NCI-H2107 (cell line): ENCODE measurements at places on chromosomes 13 and 19.

DNA sequence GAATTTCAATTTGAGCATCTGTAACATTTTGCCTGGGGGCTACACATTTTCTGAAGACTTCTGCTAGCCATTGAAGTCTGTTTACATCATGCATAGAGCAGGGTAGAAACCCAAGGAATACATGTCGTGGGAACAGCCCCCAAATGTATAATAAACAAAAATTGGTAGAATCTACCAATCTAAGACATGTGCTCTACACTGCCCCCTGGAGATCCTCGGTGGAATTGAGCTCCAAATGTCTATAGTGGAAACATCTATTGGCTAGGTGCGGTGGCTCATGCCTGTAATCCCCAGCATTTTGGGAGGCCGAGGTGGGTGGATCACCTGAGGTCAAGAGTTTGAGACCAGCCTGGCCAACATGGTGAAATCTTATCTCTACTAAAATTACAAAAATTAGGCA lies 57.3 kb downstream of the MBD3L2B start:
- DNase-seq, result no peak

- DNase-seq, result no peak
Observed at GRCh38 chr13:48879854-48880253, 95.9 kb upstream of the FNDC3A start.

- no peak for DNase-seq
Observed at GRCh38 chr13:20131057-20131832, 29.6 kb downstream of the GJA3 start.

- DNase-seq, result no peak
Observed at GRCh38 chr13:99042521-99043250, 64.8 kb upstream of the DOCK9 start.

DNA sequence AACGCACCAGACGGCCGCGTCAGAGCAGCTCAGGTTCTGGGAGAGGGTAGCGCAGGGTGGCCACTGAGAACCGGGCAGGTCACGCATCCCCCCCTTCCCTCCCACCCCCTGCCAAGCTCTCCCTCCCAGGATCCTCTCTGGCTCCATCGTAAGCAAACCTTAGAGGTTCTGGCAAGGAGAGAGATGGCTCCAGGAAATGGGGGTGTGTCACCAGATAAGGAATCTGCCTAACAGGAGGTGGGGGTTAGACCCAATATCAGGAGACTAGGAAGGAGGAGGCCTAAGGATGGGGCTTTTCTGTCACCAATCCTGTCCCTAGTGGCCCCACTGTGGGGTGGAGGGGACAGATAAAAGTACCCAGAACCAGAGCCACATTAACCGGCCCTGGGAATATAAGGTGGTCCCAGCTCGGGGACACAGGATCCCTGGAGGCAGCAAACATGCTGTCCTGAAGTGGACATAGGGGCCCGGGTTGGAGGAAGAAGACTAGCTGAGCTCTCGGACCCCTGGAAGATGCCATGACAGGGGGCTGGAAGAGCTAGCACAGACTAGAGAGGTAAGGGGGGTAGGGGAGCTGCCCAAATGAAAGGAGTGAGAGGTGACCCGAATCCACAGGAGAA lies 1.9 kb downstream of the PPP1R12C start:
- DNase-seq, result no peak

- no peak for DNase-seq
Observed at GRCh38 chr13:111061358-111062045, 53.6 kb upstream of the ARHGEF7 start.

DNA sequence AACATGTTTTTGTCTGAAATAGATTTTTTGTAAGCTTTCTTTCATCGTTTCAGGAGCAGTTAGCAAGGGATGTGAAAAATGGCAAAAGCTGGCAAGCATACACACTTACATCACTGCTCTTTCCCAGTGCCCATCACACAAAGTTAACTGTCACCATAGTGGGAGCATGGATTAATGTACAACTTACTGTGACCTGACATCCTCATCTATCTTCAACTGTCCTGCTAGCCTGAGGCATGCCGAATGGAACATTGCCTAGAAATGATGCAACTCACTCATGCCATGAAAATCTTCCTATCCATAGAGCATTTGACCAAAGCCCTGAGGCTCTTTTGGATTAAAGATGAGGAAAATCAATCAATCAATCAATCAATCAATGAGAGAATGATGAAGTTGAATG lies 491.7 kb upstream of the SLC10A2 start:
- DNase-seq, result no peak

GRCh38 chr19:369876-370275 lies 25.3 kb upstream of the MIER2 start:
- DNase-seq, result no peak

DNA sequence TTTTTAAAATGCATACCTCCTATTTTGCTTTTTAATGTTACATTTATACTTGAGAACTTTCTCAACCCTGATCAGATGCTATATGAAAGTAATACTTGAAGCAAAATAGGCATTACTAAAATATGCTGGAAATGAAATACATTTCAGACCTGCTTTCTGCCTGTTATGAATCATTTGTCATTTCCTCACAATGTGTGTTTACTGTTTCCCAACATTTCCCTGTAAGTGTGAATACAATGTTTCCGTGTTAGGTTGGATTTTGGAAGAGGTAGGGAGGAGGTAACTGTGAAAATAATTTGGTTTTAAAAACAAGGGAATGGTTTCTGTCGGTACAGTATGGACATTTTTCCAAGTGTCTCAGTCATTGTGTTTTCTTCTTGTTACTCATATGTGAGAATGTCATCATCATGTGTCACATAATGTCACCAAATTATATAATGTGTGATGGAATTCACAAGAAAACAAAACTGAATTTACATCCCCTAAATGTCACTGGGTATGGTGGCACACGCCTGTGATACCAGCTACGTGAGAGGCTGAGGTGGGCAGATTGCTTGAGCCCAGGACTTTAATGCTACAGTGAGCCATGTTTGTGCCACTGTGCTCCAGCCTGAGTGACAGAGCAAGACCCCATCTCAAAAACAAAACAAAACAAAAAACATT lies 43.0 kb downstream of the ZAR1L start:
- DNase-seq, result no peak

DNA sequence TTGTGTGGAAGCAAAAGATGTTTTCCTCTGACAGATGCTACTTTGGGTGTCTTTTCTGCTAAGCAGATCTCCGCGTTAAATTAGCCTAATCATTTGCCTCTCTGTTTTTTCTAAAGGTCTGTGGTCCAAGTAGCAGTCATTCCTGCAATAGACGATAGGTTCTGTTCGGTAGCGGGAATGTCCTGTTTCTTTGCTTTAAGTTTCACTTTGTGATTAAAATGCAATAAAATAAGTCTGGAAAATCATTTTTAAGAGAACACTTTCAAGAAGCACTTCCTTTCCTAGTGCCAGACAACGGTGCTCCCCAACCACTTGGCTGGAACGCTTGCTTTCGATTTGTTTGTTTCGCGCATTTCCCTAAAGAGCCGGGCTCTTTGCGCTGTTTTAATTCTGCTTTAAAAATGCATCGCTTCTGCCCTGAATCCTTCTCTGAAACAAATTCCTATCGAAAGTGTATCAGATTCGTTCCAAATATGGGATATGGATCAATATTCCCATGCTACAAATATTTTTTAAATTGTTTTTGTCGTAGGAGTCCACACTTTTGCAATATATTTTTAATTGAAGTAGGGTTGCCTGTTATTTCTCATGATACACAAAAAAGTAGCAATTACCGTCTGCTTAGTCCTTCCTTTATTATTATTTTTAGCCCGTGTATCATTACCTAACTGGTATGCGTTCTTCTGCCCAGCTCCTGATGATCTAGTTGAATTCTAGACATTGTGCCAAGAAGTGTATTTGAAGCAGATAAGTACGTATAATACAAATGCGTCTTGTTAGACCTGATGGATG lies 14.2 kb downstream of the ZIC2 start:
- no peak for DNase-seq

GRCh38 chr19:8221161-8221560 lies 12.0 kb downstream of the CERS4 start:
- no peak for DNase-seq

GRCh38 chr13:46778095-46778494 lies 18.9 kb downstream of the ESD start:
- DNase-seq, result no peak

DNA sequence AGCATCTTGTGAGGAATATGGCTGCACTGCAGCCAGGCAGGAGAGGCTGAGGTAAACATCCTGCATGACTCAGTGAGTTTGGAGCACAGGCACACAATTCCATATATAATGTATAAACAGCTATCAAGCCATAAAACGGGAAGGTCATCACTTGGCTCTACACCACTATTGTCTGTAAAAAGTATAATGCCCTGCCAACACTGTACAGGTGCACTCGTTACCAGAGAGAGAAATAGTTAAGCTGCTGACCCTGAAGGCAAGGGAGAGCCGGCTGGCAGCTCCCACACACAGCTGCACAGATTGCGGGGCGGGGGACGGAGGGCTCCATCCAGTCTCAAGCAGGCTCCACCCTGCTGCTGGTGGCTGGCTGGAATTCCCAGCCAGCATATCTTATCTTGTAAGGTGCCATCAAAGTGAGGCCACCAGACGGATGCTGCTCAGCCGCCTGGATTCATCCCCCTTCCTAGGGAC lies 668.1 kb downstream of the SLITRK5 start:
- no peak for DNase-seq
